Lung microvascular endothelial cell (primary cell): ENCODE measurements at places on chromosomes 3 and 15. TPM values are rescaled to one million over a fixed set of nuclear protein-coding genes. Genes with fewer than 3 reads are reported as not detected.

Gene TM6SF1
- 30.9 and 51.6 TPM in 2 replicates for total RNA-seq

Gene BFSP2
- total RNA-seq, result not detected in 2 replicates

Gene SEMA3F
- 8.3 and 16.1 TPM in 2 replicates for total RNA-seq

Gene HES1
- 49.7 and 74.2 TPM in 2 replicates for total RNA-seq

Gene ROBO1
- total RNA-seq, result 0.20 and 1.1 TPM in 2 replicates

Gene CHRFAM7A
- 0.60 and 2.2 TPM in 2 replicates for total RNA-seq

Gene FBXL2
- 7.8 and 8.9 TPM in 2 replicates for total RNA-seq

Gene SIN3A
- 18.3 and 22.0 TPM in 2 replicates for total RNA-seq
